Activated CD4-positive, alpha-beta T cell treated with anti-CD3 and anti-CD28 coated beads for 48 hours (primary cell): ENCODE measurements at places on chromosomes 4 and X.

- no peak for DNase-seq
Observed at GRCh38 chr4:150679765-150680343, 97.9 kb downstream of the MAB21L2 start.

GRCh38 chrX:103782640-103783039 is 6.0 kb downstream of the PLP1 start:
- DNase-seq: no peak

GRCh38 chr4:118973295-118973694 is 84.6 kb downstream of the SYNPO2 start:
- DNase-seq: no peak

DNA sequence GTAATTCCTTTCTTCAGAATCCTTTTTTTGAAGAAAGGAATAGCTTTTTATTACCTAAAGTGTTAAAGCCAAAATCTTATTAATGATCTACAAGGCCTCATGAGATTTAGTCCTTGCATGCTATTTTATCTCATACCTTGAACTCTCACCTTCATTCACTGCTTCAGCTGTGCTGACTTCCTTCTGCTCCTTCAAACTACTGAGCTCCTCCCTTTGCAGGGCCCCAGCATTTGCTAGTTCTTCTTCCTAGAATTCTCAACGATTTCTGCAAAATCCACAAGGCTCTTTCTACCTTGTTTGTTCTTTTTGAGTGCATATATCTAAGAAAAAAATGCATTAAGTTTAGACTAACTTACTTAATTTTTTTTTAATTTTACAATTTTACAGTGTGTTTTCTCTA is 619.5 kb downstream of the EPHA5 start:
- DNase-seq: no peak

- DNase-seq: no peak
Observed at GRCh38 chr4:5158825-5159224, 107.5 kb downstream of the STK32B start.

DNA sequence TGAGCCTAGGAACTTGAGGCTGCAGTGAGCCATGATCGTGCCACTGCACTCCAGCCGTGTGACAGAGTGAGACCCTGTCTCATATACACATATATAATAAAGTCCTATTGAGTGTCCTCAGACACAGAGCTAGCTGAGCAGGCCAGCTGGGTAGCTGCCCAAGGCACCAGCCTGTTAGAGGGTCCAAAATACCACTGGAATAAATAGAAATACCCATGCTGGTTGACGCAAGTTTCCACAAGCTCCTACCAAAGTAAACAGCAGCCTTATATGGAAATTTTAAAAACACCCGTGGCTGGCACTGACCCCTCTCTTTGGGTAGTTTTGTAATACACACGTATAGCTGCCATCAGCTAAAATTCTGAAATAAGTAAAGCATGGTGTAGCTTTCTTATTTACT is 348.6 kb downstream of the BCOR start:
- DNase-seq: no peak

DNA sequence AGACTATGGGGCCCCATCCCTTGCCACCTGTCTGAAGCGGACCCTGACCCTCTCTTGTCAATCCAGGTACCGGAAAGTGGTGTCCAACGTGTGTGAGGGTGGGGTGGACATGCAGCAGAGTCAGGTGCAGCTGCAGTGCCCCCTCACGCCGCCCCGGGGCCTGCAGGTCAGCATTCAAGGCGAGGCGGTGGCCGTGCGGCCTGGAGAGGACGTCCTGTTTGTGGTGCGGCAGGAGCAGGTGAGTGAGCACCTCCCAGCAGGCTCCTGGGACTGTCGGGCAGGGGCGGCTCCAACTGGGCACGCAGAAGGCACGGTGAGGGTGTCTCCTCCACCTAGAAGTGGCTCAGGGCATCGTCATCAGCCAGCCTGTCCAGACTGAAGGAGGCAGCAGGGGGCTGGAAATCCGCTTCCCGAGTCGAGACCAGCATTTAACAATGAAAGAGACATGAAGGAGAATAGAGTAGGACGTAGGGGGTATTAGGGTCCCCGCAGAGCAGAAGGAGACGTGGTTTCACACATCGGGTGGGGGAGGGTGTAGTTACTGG is 221.6 kb downstream of the AFAP1 start:
- DNase-seq: no peak
